Activated naive CD8-positive, alpha-beta T cell treated with anti-CD3 and anti-CD28 coated beads, Interleukin-2, amount 10 ng/mL, durations not matched to agents 7 days and 5 days (primary cell): ENCODE measurements at places on chromosomes 4 and X.

DNA sequence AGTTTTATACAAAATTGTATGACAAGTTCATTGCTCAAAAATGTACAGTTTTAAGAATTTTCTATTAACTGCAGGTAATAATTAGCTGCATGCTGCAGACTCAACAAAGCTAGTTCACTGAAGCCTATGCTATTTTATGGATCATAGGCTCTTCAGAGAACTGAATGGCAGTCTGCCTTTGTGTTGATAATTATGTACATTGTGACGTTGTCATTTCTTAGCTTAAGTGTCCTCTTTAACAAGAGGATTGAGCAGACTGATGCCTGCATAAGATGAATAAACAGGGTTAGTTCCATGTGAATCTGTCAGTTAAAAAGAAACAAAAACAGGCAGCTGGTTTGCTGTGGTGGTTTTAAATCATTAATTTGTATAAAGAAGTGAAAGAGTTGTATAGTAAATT is 131.0 kb downstream of the TET2 start:
- DNase-seq, result no peak

GRCh38 chrX:154727871-154728270 is 23.0 kb downstream of the GAB3 start:
- no peak for DNase-seq

DNA sequence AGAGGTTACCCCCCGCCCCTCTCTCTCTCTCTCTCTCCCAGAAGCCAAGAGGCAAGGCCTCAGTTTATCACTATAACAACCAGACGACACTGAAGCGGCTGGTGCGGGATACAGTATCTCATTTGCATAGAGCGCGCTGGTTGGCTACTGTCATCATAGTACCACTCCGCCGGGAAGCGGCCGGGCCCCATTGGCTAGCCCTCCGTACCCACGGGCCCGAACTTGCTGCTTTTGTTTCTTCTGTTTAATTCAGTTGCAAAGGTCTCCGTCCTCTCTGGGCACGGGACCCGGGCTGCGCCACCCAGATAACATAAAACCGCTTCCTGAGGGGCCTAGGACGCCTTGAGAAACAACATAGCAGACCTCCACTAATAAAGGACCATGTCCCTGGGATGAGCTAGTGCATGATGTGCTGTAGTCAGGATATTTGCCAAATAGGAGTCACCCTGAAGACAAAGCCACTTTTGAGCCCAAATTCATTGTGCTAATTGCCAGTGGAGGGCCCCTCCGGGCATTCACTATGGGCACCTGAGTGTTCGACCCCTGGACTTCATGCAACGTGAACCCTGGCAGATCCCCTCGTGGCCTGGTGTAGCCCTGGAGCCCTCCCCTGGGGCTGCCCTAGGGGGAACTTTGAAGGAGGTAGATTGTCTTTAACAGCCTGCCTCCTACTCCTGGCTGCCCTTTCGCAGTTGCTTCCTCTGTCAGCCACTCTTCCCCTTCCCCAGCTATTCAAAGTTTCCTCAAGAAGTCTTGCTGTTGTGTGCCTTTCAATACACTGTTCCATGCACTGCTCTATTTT is at the start of gene PCYT1B:
Gene PCYT1B (minus strand): TSS at position 91 of the 802 bp plus-strand sequence. CDS start 242 bp downstream, outside the sequence.
- peak; percentile 58 for DNase-seq

- DNase-seq, result no peak
Observed at GRCh38 chr4:5365071-5366008, 314.1 kb downstream of the STK32B start.
